A549 treated with Hydrocortisone at 1 μM for 4 hours (cell line): ENCODE measurements at places on chromosomes 1 and 21. TPM values are rescaled to one million over a fixed set of nuclear protein-coding genes. Genes with fewer than 3 reads are reported as not detected.

The TTC3 gene
- 23.9 to 54.9 TPM (median 27.6 TPM) in 5 replicates for total RNA-seq

The KCNA2 gene
- total RNA-seq, result 0.01 to 0.08 TPM (median 0.03 TPM) in 5 replicates

The ELAPOR1 gene
- 0.38 to 0.47 TPM (median 0.46 TPM) in 5 replicates for total RNA-seq

The KLF17 gene
- 0.32 to 0.76 TPM (median 0.47 TPM) in 5 replicates for total RNA-seq

The SH2D1B gene
- 0.06 to 0.15 TPM (median 0.12 TPM) in 5 replicates for total RNA-seq

The TNFSF18 gene
- total RNA-seq, result not detected in 5 replicates

The ZFYVE9 gene
- total RNA-seq, result 7.2 to 10.4 TPM (median 8.2 TPM) in 5 replicates

The IGSF5 gene
- not detected in 5 replicates for total RNA-seq

The PTCH2 gene
- total RNA-seq, result 0.14 to 0.27 TPM (median 0.22 TPM) in 5 replicates

The CD53 gene
- total RNA-seq, result 0.07 TPM in 1 of 5 replicates, not detected in the others

The BRINP3 gene
- total RNA-seq, result not detected in 5 replicates

The CYP4A11 gene
- not detected in 5 replicates for total RNA-seq

The OVAAL gene
- total RNA-seq, result 0.08 to 0.15 TPM (median 0.10 TPM) in 5 replicates

The RIPPLY3 gene
- total RNA-seq, result 0.38 to 0.59 TPM (median 0.59 TPM) in 5 replicates

The GSTM4 gene
- total RNA-seq, result 8.8 to 9.9 TPM (median 8.9 TPM) in 5 replicates

The TMPRSS15 gene
- not detected in 5 replicates for total RNA-seq

The NBPF10 gene
- 0.86 to 1.3 TPM (median 1.1 TPM) in 5 replicates for total RNA-seq

The IRF6 gene
- 0.15 to 0.18 TPM (median 0.18 TPM) in 5 replicates for total RNA-seq

The PTPN14 gene
- total RNA-seq, result 7.6 to 14.4 TPM (median 10.7 TPM) in 5 replicates

The LCE1F gene
- not detected in 5 replicates for total RNA-seq

The AJAP1 gene
- not detected in 5 replicates for total RNA-seq

The F3 gene
- 5.6 to 13.1 TPM (median 7.5 TPM) in 5 replicates for total RNA-seq

The AMY1A gene
- not detected in 5 replicates for total RNA-seq

The PLA2G2F gene
- total RNA-seq, result not detected in 5 replicates

The BACE2 gene
- total RNA-seq, result 21.3 to 24.9 TPM (median 23.1 TPM) in 5 replicates

The GJA8 gene
- total RNA-seq, result not detected in 5 replicates

The DIRAS3 gene
- 0.85 to 1.2 TPM (median 1.1 TPM) in 5 replicates for total RNA-seq
